Prostate gland (tissue), 2 donors: ENCODE measurements at places on chromosomes 5 and 9.
A peak's percentile ranks its signal among the peaks of the same experiment; 100 is the strongest.

DNA sequence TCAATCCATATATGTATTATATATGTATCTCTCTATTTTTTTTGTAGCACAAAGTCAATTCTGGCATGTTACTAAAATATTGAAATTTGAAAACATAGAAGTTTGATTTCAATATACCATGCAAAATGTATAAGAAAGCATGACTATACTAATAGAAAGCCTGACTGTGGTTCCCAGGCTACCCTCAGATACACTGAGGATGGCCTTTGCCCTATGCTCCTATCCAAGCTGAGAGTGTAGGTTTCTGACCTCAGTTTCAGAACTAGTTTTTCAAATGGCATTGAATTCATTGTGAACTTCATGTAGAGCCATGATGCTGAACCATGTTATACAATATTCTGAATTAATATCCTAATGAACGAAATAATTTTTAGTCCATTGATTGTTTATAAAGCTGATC is 220.4 kb upstream of the IZUMO3 start:
- no peak for DNase-seq

GRCh38 chr9:119963258-119963797 is 594.1 kb upstream of the BRINP1 start:
- no peak for DNase-seq

- DNase-seq, result no peak
Observed at GRCh38 chr5:170504616-170505266, 921 bp downstream of the KCNIP1 start.

DNA sequence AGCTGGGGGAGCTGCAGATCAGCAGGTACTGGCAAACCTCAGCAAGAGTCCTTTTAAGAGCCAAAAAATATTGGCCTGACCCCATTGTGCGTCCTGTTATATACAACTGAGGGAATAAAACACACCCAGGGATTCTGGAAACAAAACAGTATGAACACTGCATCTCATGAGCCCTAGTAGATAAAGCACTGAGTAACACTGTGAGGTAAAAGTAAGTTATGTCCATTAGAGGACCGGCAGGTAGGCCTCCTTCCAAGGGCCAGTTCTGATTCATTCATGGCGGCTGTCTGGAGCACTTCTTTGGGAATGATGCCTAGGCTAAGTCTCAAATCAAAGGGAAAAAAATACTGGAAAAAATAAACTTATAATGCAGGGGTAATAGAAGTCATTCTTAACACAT is 64.9 kb downstream of the PDE4D start:
- no peak for DNase-seq

- peak; percentile 81 for DNase-seq
Observed at GRCh38 chr9:121744002-121744686, 92.7 kb downstream of the DAB2IP start.

DNA sequence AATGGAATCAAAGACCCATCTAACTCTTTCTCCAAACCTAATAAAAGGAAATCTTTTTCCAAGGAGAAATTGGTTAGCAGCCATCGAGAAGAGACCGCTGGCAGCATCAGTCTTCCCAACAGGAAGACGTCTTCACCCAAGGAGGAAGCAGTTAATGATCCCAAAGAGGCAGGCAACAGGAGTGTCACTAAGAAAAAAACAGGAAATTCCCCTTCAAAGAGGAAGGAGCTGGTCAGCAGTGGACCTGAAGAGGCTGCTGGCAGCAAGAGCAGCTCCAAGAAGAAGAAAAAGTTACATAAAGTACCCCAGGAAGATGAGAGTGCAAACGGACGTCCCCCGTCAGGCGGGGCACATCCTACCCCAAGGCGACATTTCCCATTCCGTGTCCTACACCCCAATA is 143.7 kb downstream of the ELAVL2 start:
- no peak for DNase-seq

GRCh38 chr9:133707065-133707762 is 30.9 kb downstream of the SARDH start:
- no peak for DNase-seq

DNA sequence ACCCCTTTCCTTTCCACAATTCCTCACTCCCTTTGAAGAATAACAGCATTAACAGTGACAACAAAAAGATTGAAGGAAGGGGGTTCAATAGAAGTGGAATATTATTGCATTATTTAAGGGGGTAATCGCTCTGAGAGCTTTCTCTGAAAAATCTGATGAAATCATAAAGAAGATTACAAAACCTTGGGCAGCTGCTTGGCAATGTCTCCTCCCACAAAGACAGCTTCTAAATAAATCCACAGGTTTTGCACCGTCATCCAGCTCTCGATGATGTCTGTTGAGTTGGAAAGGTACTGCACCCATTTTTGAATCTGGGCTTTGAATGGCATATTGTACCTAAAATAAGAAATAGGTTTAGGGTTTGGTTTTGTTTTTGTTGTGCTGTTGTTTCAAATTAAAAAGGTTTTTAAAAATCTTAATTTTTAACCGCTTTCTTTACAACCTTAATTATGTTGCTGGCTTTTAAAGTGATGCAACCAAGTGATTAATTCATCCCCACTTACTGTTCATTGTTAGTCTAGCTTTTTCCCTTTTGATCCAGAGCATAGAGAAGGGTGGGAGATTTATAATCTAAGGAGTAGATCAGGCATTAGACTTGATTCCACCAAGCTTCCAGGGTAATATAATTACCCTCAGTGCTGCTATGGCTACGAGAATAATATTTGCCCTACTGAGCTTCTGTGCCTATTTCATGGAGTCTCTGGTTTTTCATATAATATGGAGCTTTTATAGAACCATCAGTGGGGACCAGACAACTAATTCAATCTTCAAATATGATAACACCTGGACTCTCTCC is 85.0 kb downstream of the DNAH5 start:
- DNase-seq, result no peak

DNA sequence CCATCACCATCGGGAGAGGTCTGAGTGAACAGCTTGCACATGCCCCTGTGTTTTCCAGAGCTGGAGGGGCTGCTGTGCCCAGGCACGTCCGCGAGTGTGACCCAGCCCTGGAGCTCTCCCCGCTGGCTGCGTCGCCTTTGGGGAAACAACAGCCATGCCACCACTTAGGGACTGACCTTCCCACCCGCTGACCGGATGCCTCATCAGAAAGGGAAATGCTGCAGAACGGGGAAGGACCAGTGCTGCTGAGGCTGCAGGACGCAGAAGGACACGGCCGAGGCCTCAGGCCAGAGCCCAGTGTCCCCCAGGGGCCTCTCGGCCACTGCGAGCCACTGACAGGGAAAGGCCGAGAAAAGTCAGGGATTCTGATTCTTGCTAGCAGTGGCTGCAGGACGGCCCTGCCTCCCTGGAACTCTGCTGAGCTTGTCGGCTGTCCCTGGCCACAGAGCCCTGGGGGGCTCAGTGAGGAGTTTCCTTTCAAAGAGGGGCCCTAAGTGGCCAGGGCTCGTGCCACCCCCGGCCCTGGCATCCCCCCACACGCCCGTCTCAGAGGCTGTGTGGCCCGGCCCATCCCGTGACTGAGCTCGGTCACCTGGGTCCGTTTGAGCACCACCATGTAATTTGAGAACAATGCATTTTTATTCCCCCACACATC is 130.8 kb downstream of the ZNF354C start:
- no peak for DNase-seq

DNA sequence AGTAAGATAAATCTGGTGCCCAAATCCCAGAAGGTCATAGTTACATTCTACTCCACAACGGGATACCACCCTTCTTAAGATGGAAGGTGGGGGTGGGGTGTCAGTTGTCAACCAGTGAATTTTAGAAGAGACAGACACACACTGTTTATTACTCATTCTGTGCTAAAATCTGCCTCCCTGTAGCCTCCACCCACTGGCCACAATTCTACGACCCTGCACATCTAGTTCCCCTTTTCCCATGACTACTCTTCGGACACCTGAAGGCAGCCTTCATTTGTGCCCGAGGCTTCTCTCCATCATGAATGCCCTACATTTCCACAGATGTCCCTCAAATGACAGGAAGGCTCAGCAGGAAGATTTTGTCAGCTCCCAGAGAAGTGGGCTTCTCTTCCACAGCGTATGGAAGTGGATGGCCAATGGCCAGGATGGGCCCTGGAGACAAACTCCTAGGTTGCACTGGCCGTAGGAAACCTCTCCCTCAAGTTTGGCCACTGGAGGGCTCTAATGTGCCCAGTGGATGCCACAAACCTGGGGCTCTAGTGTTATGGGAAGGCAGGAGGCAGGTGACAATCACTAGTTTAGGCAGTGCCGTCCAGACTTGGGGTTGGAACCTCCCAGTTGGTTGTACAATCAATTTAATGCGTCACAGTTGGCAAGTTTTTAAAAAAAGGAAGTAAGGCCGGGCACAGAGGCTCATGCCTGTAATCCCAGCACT is 46.6 kb downstream of the PTPN3 start:
- no peak for DNase-seq

GRCh38 chr5:60014331-60014730 is 120.8 kb upstream of the PDE4D start:
- DNase-seq, result no peak

DNA sequence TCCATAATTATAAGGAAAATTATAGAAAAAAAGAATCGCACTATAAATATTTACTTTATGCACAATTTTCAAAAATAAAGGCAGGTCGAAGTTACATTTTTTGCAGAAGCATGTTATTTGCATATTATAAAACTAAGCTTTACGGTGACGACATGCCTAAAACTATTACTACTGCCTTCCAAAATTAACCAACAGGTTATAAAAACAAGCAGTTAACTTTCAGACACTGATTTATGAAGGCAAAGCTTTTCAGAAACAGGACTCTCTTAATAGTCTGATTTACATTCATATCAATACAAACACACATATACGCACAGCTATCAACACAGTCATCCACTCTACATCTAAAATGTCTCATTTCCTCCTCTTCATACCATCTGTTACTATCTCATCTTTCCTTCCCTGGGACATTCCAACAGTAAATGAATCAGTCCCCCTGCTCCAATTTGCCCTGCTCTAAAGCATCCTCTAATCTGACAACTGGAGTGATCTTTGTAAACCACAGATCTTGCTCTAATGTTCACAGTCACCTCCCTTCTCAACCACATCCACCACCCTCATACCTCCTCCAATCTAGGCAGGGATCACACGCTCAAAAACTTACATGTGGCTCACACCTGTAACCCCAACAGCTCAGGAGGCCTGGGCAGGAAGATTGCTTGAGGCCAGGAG is 21.6 kb downstream of the FBXW11 start:
- DNase-seq, result no peak

DNA sequence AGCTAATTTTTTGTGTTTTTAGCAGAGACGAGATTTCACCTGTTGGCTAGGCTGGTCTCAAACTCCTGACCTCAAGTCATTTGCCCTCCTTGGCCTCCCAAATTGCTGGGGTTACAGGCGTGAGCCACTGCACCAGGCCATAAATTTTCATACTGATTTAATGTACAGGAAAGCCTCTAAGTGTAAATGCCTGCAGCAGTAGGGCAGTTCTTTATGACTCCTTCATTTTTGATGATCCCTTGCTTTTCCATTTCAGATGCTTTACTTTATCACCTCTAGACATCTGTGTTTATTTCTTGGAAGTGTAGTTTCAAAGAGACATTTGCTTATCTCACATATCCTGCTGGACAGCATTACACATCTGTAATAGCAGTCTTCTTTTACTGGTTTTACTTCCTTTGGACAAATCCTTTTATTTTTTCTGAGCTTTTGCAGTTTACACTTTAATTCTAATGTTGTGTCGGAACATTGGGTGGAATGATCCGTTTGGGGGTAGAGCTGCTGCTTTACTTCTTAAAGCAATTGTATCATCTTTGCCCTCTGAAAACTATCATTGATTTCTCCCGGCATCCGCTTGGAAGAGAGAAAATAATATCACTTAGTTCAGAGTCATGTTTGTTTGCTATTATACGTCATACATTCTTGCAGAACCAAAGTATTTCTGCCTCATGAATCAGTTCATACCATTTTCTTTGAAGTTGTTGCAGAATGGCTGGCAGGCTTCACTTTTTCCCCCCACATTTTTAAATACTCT is 36.0 kb downstream of the SCGB3A1 start:
- DNase-seq, result no peak

DNA sequence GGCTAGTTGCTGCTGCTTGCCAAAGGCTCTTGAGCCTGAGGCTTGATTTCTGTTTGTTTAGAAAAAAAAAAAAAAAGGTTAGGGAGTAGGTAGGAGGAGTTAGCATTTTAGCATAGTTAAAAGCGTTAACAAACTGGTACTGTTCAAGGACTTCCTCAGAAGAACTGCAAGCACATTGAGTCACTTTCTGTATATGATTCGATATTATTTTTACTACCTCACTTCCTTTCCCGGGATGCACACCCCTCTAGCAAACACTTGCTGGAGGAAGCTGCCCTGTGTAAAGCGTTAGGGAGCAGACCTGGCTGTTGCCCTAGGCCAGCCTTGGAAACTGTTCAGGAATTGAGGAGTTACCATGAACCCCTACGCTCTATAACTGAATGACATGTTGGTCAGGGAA is 15.7 kb upstream of the CEP120 start:
- no peak for DNase-seq

GRCh38 chr9:109975574-109976295 is 195.7 kb downstream of the PALM2AKAP2 start:
- no peak for DNase-seq

DNA sequence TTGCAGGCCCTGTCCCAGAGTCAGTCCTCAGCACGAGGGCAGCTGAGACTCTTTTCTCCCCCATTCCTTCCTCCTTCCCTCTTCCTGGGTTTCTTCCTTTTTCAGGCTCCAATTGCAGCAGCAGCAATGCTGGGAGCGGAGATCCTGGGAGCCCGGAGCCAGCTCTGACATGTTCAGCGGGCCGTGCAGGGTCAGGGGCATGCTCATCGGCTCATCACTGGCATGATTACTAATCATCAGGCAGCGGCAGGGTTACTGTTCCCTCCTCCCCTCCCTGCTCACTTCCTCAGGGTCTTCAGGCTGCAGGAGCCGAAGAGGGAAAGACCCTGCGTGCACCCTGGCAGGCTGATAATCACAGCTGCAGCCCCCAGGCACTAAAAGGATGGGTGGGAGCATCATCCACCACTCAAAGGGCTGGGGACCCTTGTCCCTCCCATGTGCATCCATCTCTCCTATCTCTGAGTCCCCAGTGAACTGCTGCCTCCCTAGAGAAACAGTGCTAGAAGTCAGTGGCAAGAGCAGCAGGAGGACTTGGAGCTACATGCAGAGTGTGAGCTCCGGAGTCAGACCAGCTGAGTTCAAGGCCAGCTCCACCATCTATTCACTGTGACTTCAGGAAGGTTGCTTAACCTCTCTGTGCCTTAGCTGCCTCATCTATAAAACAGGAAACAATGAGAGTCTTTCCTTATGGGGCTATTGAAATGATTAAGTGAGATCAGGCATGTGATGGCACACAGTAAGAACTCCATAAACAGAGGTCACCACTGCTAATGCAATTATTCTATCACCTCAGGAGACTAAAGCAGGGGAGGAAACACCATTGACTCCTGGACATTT is 7.8 kb upstream of the KCNIP1 start:
- no peak for DNase-seq

- no peak for DNase-seq
Observed at GRCh38 chr9:89842267-89842768, 237.5 kb downstream of the GADD45G start.
